ENCODE measurements at places on chromosomes 3 and 15.

- DNase-seq = no peak
These were observed 5.1 kb downstream of the PPP1R2 start for GRCh38 chr3:195537995-195538394.

- no peak for DNase-seq
These were observed 109.4 kb downstream of the SQOR start for GRCh38 chr15:45744236-45744589.

DNA sequence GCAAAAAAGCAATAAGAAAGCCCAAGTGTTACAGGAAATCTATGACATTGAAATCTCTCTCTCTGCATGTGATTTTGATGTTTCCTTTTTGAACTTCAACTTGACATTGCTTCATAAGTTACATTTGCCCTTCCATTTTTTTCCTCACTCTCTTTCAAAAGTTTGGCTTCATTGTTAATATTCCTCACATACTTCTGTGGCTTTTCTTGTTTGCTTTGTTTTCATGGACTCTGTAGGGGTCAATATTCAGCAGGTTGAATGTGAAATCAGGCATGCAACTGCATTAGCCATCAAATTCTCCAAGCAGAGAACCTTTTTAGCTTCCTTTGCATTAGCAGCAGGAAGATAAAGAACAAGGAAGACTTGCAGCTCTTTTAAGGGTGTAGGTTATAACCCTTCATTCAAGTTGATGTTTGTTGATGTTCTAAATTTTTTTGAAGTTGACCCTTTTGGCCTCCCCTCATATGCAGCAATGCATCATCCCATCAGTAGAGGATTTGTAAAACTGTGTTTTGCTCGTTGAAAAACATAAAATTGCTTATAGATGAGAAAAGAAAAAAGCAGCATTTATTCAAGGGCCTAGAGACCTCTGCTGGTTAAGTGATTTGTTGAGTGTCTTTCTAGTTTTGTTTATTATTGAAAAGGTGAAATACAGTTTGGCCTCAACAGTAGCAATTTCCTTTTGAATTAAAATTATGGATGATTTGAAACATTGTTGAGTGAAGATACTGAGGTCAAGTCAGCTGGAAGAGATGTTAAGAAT lies 211.4 kb downstream of the IL5RA start:
- DNase-seq = no peak

GRCh38 chr3:169112153-169112892 lies 551.2 kb downstream of the MECOM start:
- DNase-seq = no peak
